Karpas-422 (cell line): ENCODE measurements at places on chromosomes 2 and 18.

DNA sequence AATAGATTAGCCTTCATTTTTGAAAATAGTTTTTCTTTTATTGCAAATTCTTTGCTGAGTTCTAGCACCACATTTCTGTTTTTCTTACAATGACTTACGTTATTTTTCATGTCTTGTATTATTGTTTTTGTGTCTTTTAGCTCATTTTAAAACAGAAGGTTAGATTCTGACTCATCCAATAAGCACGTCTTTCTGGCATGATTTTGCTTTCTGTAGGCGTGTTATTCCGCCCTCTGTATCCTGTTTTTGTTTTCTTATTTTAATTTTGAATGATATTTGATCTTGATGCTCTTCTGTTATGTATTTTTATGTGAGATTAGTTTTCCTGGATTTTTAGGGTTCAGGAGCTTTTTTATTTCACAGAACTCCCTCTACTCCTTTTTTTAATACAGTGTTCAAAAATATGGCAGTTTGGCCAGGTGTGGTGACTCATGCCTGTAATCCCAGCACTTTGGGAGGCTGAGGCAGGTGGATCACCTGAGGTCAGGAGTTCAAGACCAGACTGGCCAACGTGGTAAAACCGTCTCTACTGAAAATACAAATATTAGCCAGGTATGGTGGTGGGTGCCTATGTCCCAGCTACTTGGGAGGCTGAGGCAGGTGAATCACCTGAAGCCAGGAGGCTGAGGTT is 145.0 kb downstream of the CLIP4 start:
- no peaks in the 10 kb centered on the region for H3K36me3 ChIP-seq
- H3K4me1 ChIP-seq, result peaks cover 7% of the 10 kb centered on the region
- H3K27me3 ChIP-seq, result no peaks in the 10 kb centered on the region
- no peak overlapping the region for H3K27ac ChIP-seq
- no peak for DNase-seq
- no peak overlapping the region for H3K4me3 ChIP-seq

DNA sequence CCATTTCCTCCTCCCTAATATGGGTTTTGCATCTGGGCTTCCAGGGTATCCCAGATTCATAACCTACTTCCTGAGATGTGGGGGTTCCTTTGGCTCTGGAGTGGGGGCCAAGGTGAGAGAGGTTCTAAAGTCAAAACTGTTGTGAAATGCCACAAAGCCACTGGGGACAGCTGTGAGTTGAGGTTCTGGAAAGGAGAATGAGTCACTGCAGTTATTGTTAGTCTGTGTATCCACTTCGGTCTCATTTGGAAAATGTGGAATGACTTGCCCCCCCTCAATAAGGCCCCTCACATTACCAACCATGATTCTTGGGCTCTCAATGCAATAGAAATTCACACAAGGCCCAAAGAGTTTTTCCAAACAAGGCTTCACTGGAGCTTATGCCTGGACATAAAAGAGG is 51.1 kb upstream of the LGALSL start:
- H3K4me3 ChIP-seq, result no peak overlapping the region
- H3K27ac ChIP-seq, result no peak overlapping the region
- no peaks in the 10 kb centered on the region for H3K36me3 ChIP-seq
- H3K27me3 ChIP-seq, result no peaks in the 10 kb centered on the region; the same call in 1 of the 2 replicates
- H3K4me1 ChIP-seq, result peaks cover 3% of the 10 kb centered on the region; the same call in 1 of the 2 replicates

DNA sequence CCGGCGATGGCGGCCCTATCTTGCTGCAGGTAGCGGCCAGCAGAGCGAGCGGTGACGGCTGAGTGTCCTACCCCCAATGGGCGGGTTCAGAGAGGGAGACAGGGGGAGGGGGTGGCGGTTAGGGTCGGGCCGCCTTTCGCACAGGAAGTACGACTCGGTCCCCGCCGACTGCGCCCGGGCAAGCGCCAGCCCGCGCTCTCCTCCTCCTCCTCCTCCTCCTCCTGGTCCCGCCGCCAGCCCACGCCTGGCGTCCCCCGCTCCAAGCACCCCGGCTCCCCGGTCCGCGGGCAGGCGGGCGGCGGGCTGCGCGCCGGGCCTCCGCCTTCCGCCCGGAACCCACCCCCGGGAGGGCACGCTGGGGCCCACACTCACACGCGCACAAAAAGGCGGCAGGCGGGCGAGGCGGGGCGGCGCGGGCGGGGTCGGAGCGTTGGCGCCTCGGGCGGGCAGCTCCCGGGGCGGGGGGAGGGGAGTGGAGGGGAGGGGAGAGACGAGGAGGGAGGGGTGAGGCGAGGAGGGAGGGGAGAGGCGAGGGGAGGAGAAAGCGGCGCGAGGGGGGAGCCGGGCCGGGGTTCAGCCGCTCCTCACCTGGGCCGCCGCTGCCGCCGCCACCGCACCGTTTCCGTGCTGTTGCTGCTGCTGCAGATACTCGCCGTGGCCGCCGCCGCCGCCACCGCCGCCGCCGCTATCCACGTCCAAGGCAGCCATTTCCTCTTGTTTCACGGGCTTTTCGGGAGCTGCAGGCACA is 1.2 kb downstream of the SP3 start:
- H3K27me3 ChIP-seq, result no peaks in the 10 kb centered on the region
- H3K4me1 ChIP-seq, result peaks cover 45% of the 10 kb centered on the region
- peaks cover 33% of the 10 kb centered on the region for H3K36me3 ChIP-seq
- peak overlapping the region; percentile 80; the same call in 1 of the 2 replicates for H3K4me3 ChIP-seq

DNA sequence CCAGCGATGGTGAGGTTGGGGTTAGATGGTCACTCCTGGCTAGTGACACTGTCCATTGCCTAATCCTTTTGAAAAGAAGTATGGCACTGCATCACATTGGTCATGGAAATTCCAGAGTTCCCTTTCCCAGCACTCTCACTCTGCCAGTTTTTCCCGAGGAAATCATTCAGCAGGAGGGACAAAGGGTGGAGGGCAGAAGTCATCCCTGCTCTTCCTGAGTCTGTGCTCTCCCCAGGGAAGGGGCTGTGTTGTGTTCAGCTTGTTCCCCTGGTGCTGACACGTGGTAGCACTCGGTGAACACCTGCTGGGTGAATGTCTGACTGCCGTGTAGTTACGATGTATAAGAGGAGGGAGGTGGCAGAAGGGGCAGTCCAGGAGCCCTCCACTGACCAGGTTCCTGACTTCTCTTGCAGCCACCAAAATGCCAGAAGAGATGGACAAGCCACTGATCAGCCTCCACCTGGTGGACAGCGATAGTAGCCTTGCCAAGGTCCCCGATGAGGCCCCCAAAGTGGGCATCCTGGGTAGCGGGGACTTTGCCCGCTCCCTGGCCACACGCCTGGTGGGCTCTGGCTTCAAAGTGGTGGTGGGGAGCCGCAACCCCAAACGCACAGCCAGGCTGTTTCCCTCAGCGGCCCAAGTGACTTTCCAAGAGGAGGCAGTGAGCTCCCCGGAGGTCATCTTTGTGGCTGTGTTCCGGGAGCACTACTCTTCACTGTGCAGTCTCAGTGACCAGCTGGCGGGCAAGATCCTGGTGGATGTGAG is 21.6 kb downstream of the STEAP3 start:
- no peaks in the 10 kb centered on the region for H3K36me3 ChIP-seq
- no peak overlapping the region for H3K27ac ChIP-seq
- H3K4me3 ChIP-seq, result no peak overlapping the region
- no peaks in the 10 kb centered on the region for H3K4me1 ChIP-seq

- H3K27ac ChIP-seq, result no peak overlapping the region
- H3K36me3 ChIP-seq, result no peaks in the 10 kb centered on the region
- no peaks in the 10 kb centered on the region for H3K27me3 ChIP-seq
- H3K4me1 ChIP-seq, result no peaks in the 10 kb centered on the region
Observed at GRCh38 chr2:187590175-187590574, 35.9 kb upstream of the TFPI start.

DNA sequence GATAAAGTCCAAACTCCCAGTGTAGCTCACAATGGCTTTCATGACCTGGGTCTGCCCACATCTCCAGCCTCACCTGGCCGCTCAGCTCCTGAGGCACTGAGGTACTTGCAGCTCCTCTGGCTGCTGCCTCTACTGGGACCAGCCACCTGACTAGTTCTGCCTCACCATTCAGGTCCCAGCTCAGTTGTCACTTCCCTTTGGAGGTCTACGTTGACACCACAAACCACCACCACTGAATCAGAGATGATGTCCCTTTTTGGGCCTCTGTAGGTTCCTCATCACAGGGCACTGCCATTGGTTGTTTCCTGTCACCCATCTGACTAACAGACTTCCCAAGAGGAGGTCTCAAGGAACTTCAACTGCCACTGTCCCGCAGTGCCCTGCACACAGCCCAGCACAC is 21.2 kb downstream of the SPP2 start:
- no peaks in the 10 kb centered on the region for H3K4me1 ChIP-seq
- H3K4me3 ChIP-seq, result no peak overlapping the region
- H3K36me3 ChIP-seq, result no peaks in the 10 kb centered on the region
- DNase-seq, result no peak
- H3K27me3 ChIP-seq, result no peaks in the 10 kb centered on the region
